Activated CD8-positive, alpha-beta memory T cell treated with anti-CD3 and anti-CD28 coated beads for 1 hour (primary cell): ENCODE measurements at places on chromosomes 1 and 21.

- no peak for DNase-seq
Observed at GRCh38 chr1:101119289-101119688, 93.7 kb upstream of the DPH5 start.

DNA sequence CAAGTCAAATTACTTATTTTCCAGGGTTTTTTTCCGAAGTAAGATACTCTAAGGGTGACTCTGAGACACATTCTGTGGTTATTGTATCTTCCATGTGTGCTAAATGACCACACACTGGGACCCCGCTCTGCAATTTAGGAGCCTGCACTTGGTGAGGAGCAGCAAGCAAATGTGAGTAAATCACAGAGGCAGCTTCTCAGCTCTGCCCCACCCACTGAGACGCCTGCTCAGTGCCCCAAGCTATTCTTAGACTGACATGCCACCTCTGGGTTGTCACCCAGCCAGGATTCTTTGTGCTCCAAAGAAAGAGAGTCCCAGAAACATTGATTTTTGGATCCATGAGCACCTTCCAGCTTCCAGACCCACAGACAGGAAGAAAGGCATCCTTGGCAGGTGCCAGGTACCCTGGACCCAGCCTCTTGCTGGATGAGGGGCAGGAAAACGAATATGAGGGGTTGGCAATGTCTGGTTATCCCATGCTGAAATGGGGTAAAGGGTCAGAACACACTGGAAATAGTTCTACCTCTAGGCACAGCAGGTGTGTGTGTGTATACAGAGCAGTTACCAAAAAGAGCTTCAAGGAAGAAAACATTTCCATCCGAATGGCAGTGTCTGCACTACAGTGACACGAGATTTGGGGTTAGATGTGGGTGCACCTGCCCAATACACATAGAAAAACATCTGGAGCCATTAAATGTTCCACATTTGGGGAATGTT, 41.2 kb downstream of the TNR start:
- no peak for DNase-seq

DNA sequence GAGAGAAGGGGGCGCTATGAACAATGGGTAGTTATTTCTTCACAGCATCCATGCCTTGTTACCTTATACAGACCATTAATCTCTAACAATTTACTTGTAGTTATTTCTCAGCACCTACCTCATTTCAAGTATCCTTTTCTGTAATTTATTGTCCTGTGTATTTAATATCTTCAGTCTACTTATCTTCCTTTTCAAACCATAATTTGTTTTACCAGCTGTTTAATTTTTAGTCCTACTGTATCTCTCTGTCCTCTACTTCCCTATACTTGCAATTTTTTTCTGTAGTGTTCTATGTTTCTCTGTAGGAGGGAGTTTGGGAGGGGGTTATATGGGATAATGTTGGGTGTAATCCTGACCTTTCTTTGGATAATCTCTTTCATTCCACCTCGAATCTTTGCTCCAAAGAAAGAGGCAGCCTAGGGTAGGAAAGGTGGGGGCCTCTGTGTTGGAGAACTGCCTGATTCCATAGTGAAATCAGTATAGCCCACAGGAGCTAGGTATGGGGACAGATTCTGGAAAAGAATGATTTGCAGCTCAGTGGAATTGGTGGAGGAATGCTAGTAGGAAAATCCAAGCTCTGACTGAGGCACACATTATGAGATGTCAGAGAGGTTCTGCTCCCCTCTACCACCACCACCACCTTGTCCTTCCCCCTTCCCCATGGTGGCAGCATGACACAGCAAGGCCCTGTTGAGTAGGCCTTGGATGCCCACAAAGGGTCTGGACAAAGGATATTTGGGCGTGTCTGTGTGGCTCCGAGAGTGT, 642 bp downstream of the MLLT11 start:
- no peak for DNase-seq

- DNase-seq = no peak
Observed at GRCh38 chr21:44019568-44019958, 7.5 kb downstream of the TRAPPC10 start.

DNA sequence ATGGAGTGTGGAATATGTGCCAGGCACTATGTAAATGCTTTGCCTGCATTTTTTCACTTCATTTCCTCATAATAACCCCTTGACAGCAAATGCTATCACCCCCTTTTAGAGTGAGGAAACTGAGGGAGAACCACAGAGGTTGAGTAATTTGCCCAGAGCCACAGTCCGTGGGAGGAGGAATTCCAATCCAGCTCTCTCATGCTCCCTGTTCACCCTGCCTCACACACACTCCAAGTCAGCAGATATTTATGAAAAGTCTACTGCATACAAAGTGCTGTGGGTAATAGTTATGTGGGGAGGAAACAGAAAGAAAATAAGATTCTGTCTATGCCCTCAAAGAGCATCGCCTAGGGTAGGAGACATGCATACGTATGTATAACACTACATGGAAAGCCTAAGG, 30.9 kb upstream of the RBM15 start:
- DNase-seq = no peak

GRCh38 chr1:44572572-44572879, 101.8 kb downstream of the TMEM53 start:
- DNase-seq = no peak
